ENCODE measurements at places on chromosomes 5 and 9. TPM values are rescaled to one million over a fixed set of nuclear protein-coding genes. Genes with fewer than 3 reads are reported as not detected.

NR6A1 gene
- 1.6 TPM for polyA plus RNA-seq

TIGD6 gene
- polyA plus RNA-seq, result 6.4 TPM

TLR4 gene
- polyA plus RNA-seq, result 8.0 TPM

DNA sequence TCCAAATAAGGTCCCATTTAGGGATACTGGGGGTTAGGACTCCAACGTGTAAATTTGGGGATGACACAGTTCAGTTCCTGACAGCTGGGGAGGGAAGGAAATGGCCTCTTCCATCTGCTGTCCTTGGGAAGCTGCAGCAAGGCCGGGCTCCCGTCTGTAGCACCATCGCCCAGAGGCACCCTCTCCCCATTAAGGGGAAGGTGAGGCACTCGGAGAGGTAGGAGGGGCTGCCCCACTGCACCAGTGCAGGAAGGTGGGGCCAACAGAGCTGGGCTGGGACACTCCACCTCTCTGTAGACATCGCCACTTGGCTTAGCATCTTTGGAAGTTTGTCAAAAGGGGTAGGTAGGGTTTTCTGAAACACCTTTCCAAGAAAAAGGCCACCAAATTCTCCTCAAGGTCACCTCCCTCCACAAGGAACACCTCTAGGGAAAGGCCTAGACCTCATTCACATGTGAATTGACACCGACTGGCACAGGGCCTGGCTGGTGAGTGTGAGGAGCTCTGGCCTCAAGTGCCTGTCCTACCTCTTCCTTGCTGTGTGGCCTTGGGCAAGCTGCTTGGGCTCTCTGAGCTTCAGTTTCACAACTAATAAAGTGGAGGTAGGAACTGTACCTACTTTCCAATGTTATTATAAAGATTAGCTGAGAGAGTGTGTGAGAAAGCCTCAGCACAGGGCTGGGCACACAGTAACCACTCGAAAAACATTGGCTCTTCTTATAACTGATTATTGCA, 75.0 kb upstream of the NEURL1B start:
- no peak for DNase-seq

SLC34A3 gene
- 11.4 TPM for polyA plus RNA-seq

DNA sequence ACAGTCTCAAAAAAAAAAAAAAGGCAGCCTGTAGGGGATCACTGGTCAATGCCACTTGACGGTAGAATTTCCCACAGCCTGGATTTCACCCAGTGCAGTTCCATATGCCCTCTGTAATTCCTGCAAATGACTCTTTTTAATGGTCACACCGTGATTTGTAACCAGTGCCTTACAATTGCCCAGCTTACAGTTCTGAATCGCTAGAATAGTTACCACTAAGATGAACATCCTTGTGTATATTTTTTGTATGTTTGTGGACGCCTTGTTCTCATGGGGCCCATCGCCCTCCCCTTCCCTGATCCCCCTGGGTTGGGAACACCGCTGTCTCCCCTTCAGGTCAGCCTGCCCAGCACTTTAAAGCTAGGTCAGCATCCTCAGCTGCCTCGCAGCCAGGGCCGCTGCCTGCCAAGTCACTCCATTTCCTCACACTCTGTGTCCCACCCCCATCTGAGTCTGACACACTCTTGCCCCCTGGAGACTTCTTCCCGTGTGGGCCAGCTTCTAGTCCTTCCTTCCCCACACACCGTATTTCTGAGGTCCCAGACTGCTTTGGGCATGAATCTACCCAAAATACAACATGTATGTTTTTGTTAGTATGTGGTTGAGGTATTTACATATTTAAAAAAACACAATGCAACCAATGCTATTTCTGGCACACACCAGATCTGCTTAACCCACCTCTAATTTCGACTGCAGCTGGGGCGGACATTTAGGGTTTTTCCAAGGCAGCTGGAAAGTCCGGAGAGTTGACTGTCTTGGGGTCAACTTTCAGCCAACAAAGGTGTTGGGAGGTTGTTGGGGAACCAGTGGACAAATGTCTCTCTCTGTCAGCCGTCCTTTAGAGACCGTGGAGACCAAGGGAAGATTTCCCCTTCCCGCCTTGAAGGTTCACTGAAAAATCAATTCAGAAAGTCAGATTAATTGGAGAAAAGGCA, 120.5 kb upstream of the NEK6 start:
- no peak for DNase-seq

DNA sequence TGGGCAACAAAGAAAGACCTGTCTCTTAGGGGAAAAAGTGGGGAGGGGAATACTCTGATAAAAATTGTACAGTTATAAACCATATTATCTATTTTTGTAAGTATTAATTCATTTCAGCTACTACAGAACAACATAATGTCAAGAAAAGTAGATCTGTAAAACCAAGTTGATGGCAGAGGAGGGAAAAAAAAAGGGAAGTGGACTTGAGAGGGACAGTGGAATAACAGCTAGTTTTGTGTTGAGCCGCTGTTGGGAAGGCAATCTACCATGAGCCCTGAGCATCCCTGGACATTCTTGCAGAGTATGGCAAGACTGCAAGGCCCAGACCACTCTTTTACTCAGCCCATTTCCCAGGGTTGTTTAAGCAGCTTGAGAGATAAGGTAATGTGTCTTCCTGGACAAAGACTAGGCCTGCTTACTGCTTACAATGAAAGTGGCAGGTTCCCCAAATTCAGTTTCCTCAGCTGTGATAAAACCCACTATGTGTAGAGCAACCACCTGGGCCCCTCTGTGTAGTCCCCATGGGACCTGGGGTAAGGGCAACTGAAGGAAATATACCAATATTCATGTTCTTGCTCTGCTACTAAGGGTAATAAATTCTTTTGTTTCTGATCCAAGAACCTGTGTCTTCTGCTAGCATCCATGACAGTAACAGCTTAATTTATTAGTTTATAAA, 25.0 kb downstream of the CEP120 start:
- no peak for DNase-seq

GRCh38 chr9:137216188-137216965, 5.7 kb downstream of the RNF208 start:
- no peak for DNase-seq

GRCh38 chr9:29322240-29322639, 1749.0 kb upstream of the C9orf72 start:
- DNase-seq, result no peak

DNA sequence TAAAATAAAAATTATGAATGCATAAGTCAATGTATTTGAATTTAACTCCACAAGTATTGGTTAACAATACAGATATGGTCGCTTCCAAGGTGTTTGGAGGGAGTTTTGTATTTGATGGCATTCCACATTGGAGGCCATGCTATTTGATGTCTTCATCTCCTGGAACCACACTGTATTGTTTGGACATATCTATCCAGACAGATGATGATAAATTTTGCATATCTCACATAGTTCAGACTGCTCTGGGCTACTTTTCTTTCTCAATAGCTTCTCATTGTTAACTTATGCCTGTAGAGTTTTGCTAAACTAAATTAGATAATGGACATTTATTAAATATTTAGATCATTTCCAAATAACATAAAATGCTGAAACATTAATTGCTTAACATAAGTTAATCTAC, 58.0 kb downstream of the CDKN2A start:
- DNase-seq, result no peak

GRCh38 chr9:125929846-125930245, 182.7 kb downstream of the PBX3 start:
- DNase-seq, result no peak

- DNase-seq, result no peak
Measured at GRCh38 chr9:38482918-38483592, 58.8 kb upstream of the IGFBPL1 start.

GRCh38 chr5:147918101-147918685, 11.9 kb upstream of the C5orf46 start:
- DNase-seq, result no peak

DNA sequence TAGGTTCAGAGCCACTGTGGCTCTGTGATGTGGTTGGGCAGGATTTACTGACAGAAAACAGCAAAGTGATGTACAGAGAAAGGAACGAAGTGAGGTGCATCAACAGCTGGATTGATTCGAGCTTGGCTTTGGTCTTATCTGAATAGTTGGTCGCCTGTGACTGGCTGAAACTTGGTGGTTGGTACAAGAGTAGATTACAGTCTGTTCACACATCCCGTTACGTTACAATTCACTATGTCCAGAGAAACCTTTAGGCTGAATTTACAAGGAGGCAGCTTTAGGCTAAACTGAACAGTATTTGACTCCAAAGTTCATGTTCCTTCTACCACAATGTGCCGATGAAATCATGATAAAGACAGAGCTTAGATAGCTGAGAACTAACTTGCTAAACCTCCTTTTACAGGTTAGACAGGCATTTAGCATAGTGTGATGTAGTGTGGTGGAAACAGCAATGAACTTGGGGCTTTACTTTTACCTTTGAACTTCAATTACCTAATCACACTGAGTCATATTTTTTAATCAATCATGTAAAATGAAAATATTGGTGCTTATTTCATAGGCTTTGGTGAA, 210.2 kb upstream of the PUM3 start:
- DNase-seq, result no peak

DNA sequence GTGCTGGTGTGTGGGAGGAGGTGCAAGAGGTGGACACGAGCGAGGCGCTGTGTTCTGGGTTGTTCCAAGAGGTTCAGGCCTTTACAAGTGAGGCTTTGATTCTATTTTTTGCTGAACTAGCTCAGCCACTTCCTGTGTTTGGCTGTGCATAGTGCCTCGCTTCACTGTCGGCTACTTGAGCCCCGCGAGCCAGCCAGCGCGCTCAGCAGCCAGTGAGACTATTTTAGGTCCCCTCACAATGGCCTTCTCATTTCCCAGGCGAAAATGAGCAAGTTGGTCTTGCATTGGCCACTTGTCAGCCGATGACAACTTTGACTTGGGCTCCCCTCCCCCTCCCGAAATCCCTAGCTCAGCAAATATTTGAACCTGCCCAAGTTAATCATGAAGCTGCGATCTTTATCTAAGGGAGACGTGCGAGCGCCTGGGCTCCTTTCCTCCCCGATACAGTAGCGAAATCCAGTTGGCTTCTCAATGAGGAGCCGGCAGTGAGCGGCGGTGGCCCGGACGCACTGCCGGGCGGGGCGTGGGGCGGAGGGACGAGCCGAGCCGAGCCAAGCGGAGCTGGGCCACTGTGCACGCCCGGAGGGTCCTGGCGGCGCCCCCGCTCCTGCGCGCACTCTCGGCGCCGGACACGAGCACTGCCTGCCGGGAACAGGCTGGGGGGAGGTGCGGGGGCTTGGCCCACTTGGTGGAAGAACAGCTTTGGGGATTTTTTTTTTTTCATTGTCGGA, 72.6 kb downstream of the PIK3R1 start:
- DNase-seq, result peak; percentile 87

DNA sequence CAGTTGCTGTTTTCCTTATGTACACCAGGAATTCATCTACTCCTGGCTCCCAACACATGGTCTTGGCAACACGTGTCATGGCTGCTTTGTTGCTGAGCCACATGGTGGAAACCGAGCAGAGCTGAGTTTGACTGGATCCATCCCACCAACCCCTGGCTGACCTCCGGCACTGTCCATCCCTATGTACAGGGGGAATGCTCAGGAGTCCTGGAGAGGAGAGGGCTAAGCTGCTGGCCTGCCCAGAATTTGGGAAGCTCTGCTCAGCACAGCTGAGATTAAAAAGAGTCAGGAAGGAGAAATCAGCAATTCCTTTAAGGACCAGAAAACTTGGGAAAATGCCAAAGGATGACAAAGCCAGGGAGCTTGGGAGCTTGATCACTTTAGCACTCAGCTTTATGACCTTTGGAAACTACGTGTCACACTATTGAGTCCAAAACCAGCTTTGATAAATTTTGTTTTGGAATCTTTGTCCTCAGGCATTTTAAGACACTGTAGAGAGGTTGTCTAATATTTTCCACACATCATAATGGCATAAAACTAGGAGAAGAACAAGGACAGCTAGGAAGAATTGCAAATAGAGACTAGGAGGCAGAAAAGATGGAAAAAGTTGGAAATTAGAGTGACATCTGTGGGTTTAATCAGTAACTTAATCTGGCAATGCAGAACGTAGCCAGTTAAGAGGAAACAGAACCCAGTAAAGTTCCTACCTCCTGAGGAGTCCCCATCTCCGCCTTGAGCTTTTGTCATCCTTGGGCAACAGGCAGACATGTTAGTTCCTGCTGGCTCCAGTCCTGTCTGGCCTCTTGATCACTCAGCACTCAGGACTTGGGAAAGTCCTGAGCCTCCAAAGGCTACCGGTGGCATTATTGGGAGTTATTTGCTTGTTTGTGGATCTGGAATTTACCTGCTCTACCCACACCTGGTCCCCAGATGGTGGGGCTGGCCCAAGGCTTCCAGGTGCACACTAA, 62.5 kb upstream of the PLPP1 start:
- DNase-seq, result no peak

DNA sequence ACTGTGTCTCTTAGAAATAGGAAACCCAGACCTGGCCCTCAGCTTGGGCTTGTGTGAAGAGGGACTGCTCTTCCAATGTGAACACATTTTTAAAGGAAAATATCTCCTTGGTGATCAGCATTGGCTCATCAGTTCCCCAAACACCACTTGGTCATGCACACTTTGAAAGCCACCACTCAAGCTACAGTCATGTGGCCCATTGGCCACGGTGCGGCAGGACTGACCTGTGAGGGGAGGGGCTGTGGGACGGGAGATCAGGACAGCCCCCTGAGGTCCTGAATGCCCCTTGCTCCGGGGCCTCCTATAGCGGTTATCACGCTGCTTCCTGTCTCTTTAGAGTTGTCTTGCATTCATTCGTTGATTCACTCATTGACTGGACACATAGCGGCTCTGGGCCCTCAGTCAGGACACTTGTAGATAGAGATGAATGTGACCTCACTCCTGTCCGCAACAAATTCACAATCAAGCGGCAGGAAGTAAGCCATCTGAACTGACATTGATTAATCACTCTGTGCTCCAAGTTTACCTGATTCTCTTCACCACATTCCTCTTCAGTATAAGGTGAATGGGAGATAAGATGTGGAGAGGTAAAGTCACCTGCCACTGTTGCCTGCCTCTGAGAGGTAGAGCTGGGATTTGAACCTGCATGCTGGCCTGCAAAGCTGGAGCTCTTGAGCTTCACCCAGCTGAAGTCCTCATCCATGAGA, 73.1 kb downstream of the COL15A1 start:
- no peak for DNase-seq

DNA sequence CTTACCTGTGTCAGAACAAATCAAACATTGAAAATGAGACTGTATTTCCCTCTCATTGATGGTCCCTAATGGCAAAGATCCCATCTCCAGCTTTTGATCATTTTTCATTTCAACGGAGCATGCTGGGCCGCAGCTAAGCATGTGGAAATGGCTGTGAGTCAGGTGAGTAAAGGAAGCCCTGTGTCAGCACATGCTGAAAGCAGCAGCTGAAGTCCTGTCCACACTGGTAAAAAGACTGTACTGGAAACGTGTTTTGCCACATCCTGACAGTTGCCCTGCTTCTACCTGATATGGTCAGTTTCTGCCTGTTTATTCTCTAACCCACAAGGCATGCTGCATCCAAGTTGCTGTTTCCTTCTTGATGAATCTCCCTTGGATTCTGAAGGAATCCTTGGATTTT, 330.1 kb downstream of the EFNA5 start:
- no peak for DNase-seq

- DNase-seq, result no peak
Measured at GRCh38 chr5:139740138-139740991, 55.2 kb upstream of the PSD2 start.

- DNase-seq, result no peak
Measured at GRCh38 chr5:40273936-40274335, 405.8 kb upstream of the PTGER4 start.
